ENCODE measurements at places on chromosomes 7 and 10. TPM values are rescaled to one million over a fixed set of nuclear protein-coding genes. Genes with fewer than 3 reads are reported as not detected.

GRCh38 chr10:110268971-110269370 is 35.7 kb downstream of the SMNDC1 start:
- DNase-seq, result no peak

DNA sequence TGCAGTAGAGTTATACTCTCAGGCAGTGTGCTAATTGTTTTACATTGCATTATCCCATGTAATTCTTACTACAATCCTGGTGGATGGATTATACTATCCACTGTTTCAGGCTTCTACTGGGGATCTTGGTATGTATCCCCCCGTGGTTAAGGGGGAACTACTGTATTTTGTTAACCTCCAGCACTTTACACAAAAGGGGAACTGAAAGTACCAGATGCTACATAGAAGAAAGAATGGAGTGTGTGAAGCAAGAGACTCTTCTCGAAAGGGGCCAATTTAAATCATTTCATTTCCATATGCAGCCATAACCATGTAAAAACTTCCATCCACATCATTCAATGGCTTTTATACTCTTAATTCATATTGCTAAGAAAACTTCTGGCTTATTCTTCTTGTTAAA is 69.4 kb downstream of the C1GALT1 start:
- DNase-seq, result no peak

Gene CASP7
- total RNA-seq, result 18.3 TPM

Gene MACC1
- total RNA-seq, result 0.06 TPM

DNA sequence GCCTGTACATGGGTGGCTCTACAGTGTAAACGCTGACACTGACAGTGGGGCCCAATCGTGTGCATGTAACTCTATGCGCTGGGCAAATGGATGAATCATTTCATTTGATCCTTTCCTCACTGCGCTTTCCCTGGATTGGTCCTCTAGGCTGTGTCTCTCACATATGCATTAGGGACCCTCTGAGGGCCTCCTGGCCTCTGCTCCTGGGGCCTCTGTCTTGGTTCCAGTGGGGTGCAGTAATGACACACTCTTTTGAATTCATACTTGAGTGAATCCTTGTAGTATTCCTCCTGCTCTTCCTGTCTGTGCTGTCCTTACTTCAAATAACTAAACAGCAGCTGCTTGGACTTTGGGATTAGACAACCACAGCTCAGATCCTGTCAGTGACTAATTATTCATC is 176.5 kb upstream of the ADO start:
- no peak for DNase-seq

DNA sequence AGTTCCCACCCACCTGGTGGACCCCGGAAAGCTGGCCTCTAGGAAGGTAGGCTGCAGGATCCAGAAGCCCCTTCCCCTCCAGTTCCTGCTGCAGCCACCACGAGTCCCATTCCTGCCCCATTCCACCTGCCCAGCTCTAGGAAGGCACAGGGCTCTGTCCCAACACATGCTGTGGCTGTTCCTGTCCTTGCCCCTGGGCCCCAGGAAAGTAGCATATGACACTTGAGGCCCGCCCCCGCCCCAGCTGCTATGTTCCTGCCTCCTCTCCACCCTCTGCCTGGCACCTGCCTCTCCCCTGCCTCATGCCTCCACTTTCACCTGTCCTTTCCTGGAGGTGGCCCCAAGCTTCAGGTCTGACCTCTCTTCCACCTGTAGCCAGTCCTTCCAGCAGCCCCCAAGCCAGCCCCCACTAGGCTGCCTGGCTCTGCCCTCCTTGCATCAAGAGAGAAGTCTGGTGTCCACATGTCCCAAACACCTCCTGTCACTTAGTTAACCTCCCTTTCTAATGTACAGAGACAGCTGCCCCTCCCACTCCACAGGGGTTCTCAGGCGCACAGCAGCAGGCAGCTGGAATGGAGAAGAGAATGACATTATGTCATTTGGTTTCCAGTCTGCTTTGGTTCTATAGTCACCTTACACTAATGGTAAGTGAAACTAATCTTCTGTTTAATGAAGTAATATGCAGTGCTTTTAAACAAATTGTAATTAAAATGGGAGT is 22.7 kb downstream of the YKT6 start:
- peak; percentile 6 for DNase-seq

Gene SLIT1
- 0.24 TPM for total RNA-seq

Gene FFAR4
- total RNA-seq, result 0.39 TPM

DNA sequence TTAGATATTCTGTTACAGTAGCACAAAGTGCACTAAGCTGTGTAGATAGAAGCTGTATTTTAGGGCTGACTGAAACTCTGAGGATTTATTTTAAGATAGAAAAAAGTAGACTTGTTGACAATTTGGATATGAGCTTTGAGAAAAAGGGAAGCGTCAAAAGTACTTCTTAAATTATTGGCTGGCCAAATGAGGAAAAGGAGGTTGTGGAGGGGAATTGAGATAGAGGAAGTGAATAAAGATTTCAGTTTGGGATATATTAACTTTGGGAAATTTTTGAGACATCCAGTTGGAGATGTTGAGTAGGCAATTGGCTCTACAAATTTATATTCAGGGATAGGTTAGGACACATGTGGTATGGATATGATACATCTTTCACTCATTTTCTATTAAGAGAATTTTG is 74.0 kb upstream of the CCDC6 start:
- DNase-seq, result no peak

Data from left cardiac atrium (tissue), 4 donors.